ENCODE measurements at places on chromosomes 1 and 21. TPM values are rescaled to one million over a fixed set of nuclear protein-coding genes. Genes with fewer than 3 reads are reported as not detected.
A peak's percentile ranks its signal among the peaks of the same experiment; 100 is the strongest.

- no peak overlapping the region for H3K27ac ChIP-seq
- H3K36me3 ChIP-seq: peaks cover 6% of the 10 kb centered on the region
- DNase-seq: no peak
- no peak overlapping the region for H3K4me3 ChIP-seq
- H3K27me3 ChIP-seq: no peaks in the 10 kb centered on the region
- peaks cover 43% of the 10 kb centered on the region for H3K4me1 ChIP-seq
These were observed 78.0 kb upstream of the HOOK1 start for GRCh38 chr1:59736744-59737143.

DNA sequence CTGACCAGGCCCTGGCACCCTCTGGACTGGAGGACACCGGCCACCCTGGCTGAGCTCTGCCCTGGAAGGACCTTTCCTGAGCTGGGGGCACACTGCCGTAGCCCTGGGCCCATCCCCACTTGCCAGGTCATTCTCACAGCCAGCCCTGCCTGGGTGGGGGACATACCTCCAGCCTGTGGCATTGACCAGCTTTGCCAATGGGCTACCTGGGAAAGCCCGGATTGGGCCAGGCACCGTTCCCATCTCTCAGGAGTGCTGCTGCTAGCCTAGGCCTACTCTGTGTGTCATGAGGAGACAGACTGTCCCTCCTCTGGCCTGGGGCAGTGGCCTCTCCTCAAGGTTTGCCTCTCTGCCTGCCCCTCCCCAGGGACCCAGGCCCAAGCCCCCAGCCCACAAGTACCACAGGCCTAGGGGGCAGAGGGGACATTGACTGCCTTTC, 40.0 kb downstream of the COQ8A start:
- DNase-seq: no peak
- no peaks in the 10 kb centered on the region for H3K36me3 ChIP-seq
- H3K27me3 ChIP-seq: no peaks in the 10 kb centered on the region
- H3K27ac ChIP-seq: no peak overlapping the region
- H3K4me3 ChIP-seq: no peak overlapping the region
- no peaks in the 10 kb centered on the region for H3K4me1 ChIP-seq

DNA sequence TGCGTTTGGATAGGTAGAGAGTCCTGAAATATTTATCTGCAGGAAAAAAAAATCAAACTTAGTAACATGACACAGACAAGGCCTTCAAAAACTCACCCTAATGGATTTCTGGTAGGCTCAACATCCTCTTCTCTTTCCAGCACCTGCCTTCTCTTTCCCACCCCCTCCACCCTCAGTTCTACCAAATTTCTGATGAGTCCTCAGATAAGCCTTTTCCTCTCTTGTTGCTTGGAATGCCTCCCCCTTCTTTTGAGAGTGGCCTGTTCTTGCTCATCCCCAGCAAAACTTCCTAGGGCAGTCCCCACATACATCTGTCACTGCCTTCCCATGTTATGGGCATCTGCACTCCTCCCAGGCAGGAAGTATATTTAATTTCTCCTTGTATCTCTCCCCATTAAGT, 7.6 kb upstream of the LBR start:
- no peak for DNase-seq
- peaks cover under 1% of the 10 kb centered on the region for H3K4me1 ChIP-seq
- peaks cover 6% of the 10 kb centered on the region for H3K27me3 ChIP-seq
- no peak overlapping the region for H3K4me3 ChIP-seq
- no peaks in the 10 kb centered on the region for H3K36me3 ChIP-seq
- H3K27ac ChIP-seq: no peak overlapping the region

DNA sequence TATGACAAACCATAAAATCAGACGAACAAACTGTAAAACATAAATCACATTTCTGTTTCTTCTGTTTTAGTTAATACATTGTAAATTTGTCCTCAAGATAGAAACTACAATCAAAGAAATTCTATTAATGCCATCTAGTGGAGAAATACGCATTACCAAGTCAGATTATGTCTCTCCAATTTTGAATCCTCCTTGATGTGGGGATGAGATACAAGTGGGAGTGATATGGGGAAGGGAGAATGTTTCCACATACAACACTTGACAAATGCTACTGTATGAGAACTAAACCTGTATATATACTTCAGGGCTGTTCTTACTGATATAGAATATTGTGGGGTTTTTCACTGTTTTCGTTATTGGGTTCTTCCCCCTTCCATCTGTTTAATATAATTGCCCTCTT, 2.6 kb downstream of the HFM1 start:
- peaks cover 10% of the 10 kb centered on the region for H3K4me1 ChIP-seq
- no peak overlapping the region for H3K4me3 ChIP-seq
- H3K27ac ChIP-seq: no peak overlapping the region
- H3K27me3 ChIP-seq: no peaks in the 10 kb centered on the region
- no peaks in the 10 kb centered on the region for H3K36me3 ChIP-seq

GRCh38 chr1:218377143-218377660, 32.1 kb downstream of the TGFB2 start:
- peaks cover 91% of the 10 kb centered on the region for H3K4me1 ChIP-seq
- no peaks in the 10 kb centered on the region for H3K36me3 ChIP-seq
- H3K27me3 ChIP-seq: no peaks in the 10 kb centered on the region
- H3K27ac ChIP-seq: peak overlapping the region; percentile 84
- H3K4me3 ChIP-seq: peak overlapping the region; percentile 12
- DNase-seq: no peak

- peaks cover 1% of the 10 kb centered on the region for H3K36me3 ChIP-seq
- H3K27ac ChIP-seq: peak within 1 kb of the TSS; percentile 24
- peak within 1 kb of the TSS; percentile 77 for H3K4me3 ChIP-seq
- no peak for DNase-seq
These were observed at the start of gene GSTM2 for GRCh38 chr1:109667452-109668122. Gene GSTM2, plus strand, starts transcription at chr1:109668057. Its CDS starts 59 bp downstream, at chr1:109668116.

GRCh38 chr21:37266515-37267221, 466 bp downstream of the VPS26C start:
- DNase-seq: no peak
- H3K27me3 ChIP-seq: no peaks in the 10 kb centered on the region
- peak overlapping the region; percentile 93 for H3K4me3 ChIP-seq
- H3K36me3 ChIP-seq: no peaks in the 10 kb centered on the region
- H3K4me1 ChIP-seq: peaks cover 39% of the 10 kb centered on the region

GRCh38 chr1:163166886-163167555, 35.7 kb downstream of the RGS5 start:
- no peaks in the 10 kb centered on the region for H3K27me3 ChIP-seq
- H3K4me3 ChIP-seq: no peak overlapping the region
- H3K36me3 ChIP-seq: peaks cover 4% of the 10 kb centered on the region
- peak overlapping the region; percentile 84 for H3K27ac ChIP-seq
- DNase-seq: no peak

The C1orf185 gene
- not detected for total RNA-seq

GRCh38 chr1:222547260-222547614, 667 bp downstream of the HHIPL2 start:
- no peaks in the 10 kb centered on the region for H3K36me3 ChIP-seq
- H3K4me1 ChIP-seq: peaks cover 18% of the 10 kb centered on the region
- no peaks in the 10 kb centered on the region for H3K27me3 ChIP-seq
- DNase-seq: no peak
- no peak overlapping the region for H3K4me3 ChIP-seq
- peak overlapping the region; percentile 73 for H3K27ac ChIP-seq

DNA sequence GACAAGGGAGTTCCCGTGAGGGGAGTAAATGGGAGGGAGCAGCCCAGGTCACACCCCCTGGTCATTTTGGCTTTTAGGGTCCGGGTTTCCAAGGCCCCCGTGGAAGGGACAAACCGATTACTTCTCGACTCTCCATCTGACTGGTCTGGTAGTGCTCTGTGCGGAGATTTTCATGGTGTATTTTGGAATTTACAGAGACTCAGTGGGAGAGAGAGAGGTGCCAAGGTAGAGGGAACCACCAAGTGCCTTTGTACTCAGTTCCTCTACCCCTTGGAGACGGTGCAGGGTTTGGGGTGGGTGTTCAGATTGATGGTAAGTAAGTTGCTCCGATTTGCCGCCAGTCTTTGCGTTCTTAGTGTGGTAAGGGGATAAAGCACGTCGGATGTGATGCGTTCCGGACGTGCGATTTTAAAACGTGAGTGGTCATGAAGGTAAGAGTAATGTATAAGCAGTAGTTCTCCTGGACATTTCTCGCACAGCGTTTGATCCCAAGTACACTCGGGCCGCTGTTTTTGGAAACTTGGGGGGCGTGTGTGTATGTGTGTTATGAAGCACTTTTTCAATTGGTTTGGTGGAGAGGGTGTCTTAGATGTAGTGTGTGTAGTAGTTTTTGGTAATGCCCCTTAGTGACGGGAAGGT, 682 bp downstream of the SUCO start:
- H3K4me1 ChIP-seq: peaks cover 40% of the 10 kb centered on the region
- H3K27ac ChIP-seq: peak overlapping the region; percentile 92
- DNase-seq: no peak

DNA sequence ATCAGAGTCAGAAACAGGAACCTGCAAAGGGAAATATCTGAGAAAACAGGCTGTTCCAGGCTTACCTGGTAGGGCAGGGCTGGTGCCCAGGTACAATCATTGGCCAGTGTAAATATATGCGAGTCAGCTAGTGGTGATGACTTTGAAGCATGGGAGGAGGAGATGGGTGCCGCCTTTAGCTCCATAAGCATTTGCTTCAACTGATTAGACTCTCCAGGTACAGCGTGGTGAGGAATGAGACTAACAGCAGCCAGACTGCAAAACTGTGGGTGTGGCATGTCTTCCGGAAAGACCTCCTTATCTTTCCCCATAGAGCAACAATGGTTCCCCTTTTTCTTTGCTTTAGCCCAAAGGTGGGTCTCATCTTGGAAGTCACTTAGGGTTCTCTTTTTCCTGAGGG, 137.2 kb downstream of the LRIG2 start:
- no peaks in the 10 kb centered on the region for H3K4me1 ChIP-seq
- no peak for DNase-seq
- no peak overlapping the region for H3K4me3 ChIP-seq
- peaks cover 19% of the 10 kb centered on the region for H3K27me3 ChIP-seq
- H3K27ac ChIP-seq: no peak overlapping the region
- H3K36me3 ChIP-seq: peaks cover 3% of the 10 kb centered on the region

DNA sequence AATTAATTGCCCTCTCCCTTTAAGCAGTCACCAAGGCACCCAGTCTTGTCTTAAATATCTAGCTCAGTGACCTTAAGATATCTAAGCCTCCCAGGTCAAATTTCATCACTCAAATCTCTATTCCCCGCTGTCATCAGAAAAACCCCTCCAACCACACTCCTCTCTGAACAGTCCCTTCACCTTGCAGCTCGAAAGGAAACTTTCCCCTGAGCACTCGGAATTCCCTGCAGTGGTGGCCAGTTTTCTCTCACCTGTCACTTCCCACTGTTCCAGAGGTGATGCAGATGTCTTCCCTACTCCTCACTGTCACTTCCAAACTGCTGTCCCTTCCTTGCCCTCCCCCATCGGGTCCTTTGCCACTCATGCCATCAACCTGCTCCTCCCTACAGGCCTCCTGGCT, 15.3 kb upstream of the SSX2IP start:
- H3K36me3 ChIP-seq: no peaks in the 10 kb centered on the region
- peaks cover 6% of the 10 kb centered on the region for H3K27me3 ChIP-seq
- no peak overlapping the region for H3K27ac ChIP-seq
- no peak overlapping the region for H3K4me3 ChIP-seq

DNA sequence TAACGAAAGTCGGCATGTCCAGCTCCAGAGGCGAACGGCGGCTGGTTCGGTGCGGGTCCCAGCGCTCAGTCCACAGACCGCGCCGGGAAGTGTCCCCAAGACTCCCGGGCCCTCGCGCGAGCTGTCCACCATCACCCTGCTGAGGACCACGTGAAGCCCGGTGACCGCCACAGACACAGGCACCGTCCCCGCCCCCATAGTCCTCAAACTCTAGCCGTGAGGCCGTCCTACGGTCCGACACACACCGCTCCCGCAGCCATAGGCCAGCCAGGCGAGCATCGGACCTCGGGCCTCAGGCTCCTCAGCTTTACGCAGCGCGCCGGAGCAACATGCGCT, 535 bp downstream of the SETD4 start:
- DNase-seq: no peak
- H3K27ac ChIP-seq: peak overlapping the region; percentile 89
- peak overlapping the region; percentile 94 for H3K4me3 ChIP-seq
- H3K36me3 ChIP-seq: peaks cover 20% of the 10 kb centered on the region
- no peaks in the 10 kb centered on the region for H3K27me3 ChIP-seq

DNA sequence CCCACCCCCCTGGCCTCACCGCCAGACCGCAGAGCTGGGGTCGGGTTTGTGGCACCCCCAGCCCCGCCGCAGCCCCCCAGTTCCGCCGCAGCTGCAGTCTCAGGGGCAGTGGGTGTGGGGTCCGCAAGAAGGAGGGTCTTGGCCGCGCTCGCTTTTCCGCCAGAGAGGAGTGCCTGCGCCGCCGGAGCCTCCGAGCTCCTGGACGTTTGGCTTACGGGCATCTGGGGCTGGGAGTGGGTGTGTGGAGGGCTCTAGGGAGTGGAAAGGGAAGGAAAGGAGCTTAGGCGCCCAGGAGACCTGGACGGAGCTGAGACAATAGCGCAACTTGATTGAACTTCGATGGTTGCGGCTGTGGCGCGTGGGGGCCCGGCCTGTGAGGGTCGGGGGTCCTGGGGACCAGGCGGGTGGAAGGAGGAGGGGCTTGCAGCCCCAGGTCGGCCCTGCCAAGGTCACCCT, 88.8 kb upstream of the IPO9 start:
- H3K4me1 ChIP-seq: peaks cover 85% of the 10 kb centered on the region
- H3K4me3 ChIP-seq: peak overlapping the region; percentile 98
- peaks cover 13% of the 10 kb centered on the region for H3K36me3 ChIP-seq
- DNase-seq: no peak
- H3K27me3 ChIP-seq: no peaks in the 10 kb centered on the region

The CFAP45 gene
- total RNA-seq: 0.73 TPM
